Jurkat, Clone E6-1 (cell line): ENCODE measurements at places on chromosomes 2 and 18.

DNA sequence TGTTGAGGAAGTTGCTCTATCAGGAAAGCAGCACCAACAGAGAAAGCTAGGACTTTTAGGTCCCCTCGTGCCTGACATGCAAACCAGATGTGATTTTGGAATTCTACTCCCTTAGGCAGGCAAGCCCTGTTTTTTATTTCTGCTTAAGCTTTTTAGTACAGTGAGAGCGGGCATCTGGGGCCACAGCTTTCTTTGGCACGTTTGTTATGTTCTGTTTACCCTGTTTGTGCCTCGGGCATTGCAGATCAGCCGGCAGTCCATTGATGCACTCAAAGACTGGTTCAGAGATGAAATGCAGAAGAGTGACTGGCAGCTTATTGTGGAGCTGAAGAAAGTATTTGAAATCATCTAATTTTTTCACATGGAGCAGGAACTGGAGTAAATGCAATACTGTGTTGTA is 61.9 kb downstream of the EIF5B start:
- no peak for DNase-seq

GRCh38 chr2:206193671-206194357 is 34.1 kb downstream of the EEF1B2 start:
- no peak for DNase-seq

DNA sequence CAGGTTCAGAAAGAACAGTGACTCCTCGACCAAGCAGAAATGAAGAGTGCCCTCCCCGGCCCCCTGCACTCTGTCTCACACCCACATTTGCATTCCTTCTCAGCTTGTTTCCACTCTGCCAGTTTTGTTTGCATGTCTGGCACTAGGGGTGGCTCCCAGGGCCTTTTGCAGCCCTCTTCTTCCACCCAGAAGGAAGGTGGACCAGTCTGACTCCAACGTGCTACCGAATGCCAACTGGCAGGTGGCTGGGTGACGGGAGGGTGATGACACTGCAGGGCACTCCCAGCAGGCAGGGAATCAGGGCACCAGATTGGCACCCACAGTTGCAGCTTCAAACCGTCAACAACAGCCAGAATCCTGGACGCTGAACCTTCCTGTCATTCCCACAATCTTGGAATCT is 371.1 kb downstream of the TXNL1 start:
- no peak for DNase-seq

DNA sequence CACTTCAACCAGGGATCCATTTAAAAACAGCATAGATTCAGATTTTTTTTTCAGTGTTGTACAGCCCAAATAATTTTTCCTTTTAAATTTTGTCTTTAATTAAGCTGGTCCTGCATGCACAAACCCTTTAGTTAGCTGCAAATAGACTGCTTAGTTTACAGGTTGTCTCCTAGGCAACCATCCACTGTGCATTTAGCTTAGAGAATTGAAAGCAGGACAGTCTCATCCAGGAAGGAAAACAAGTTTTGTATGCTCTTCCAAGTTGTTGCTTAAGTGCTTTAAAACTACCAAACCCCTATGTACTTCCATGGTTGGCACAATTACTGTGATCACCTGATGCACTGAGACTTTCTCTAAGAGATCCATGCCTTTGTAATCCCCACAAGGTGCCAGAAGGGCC is at the start of gene MAP3K19:
Gene MAP3K19 (minus strand): TSS at position 148 of the 400 bp plus-strand sequence. CDS start 22,800 bp downstream, outside the sequence.
- no peak for DNase-seq

GRCh38 chr2:160493227-160494028 is at the start of gene RBMS1:
TSS of gene RBMS1 (minus strand) at chr2:160493807. CDS start at chr2:160493363, 444 bp downstream.
- peak; percentile 37 for DNase-seq

DNA sequence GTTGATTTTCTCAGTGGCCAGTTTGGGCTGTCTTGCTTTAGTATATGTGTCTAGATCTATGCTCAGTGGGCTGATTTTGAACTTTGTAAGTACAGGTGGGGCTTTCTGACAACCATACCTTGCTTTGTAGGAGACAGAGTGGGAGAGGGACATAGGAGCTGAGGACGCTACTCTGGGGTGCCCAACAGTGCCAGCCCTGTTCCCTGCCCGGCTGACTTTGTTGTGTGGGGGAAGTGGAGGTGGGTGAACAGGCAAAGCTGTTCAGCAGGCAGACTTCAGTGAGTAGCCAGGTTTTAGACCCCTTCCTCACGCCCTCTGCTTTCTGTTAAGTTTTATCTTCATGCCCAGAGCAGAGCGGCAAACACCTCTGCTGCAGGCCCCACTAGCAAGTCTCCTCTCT is 44.2 kb upstream of the DOCK10 start:
- no peak for DNase-seq

GRCh38 chr18:60232541-60232940 is 140.0 kb downstream of the MC4R start:
- no peak for DNase-seq

DNA sequence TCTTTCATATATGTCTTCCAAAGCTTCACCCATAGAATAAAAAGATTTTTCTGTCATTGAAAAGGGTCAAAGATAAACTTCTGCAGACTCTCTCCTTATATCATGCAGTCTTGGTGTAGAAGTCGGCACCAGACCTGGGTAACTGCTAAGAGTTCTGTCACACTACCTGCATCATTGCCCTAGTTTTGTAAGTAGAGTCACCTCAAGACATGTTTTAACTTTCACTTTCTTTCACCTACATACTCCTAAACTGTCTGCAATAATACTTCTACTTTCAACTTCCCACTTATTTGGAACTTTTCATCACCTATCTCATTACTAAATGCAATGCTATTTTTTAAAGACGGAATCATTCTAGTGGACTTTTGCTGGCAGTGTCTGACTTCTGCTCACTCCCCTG is 475.6 kb upstream of the VRK2 start:
- no peak for DNase-seq

DNA sequence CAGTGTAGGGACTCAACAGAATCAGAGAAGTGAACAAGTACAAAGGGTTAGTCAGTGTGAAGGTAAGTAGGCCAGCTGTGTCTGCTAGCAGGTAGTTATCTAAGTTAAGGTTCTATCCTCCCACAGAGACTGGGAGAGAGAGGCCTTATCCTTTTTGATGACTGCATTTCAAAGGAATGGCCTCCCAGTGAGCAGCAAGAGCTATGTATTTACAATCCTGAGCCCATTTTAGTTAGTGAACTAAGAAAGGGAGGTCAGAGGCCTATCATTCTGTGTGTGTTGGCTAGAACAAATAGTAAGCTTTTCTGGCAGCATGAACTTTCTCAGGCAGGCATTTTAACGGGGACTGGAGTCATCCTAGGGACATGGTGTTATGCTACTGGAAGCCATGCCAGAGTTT is 182.9 kb downstream of the VWC2L start:
- DNase-seq, result no peak

GRCh38 chr2:122101319-122101718 is 345.9 kb downstream of the TSN start:
- no peak for DNase-seq

- DNase-seq, result no peak
Observed at GRCh38 chr2:31413025-31413424, 1.5 kb downstream of the XDH start.

- DNase-seq, result no peak
Observed at GRCh38 chr18:55731594-55732042, 143.6 kb upstream of the TCF4 start.

DNA sequence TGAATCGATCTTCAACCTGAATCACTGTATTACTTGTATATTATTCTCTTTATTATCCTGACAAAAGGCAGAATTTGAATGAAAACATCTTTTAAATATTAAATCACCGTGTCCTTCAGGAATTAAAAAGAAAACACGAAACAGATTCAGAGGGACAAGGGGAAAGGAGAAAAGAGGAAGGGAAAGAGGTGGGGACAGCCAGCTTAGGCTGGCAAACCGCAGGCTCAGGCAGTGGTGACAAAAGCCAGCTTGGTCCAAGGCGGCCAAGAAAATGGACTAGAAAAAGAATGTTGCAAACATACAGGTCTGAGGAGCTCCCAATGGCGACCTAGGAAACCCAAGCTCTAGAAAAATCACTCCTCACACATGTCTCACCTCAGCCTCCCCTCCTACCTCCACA is 6.8 kb downstream of the B4GALT6 start:
- no peak for DNase-seq

DNA sequence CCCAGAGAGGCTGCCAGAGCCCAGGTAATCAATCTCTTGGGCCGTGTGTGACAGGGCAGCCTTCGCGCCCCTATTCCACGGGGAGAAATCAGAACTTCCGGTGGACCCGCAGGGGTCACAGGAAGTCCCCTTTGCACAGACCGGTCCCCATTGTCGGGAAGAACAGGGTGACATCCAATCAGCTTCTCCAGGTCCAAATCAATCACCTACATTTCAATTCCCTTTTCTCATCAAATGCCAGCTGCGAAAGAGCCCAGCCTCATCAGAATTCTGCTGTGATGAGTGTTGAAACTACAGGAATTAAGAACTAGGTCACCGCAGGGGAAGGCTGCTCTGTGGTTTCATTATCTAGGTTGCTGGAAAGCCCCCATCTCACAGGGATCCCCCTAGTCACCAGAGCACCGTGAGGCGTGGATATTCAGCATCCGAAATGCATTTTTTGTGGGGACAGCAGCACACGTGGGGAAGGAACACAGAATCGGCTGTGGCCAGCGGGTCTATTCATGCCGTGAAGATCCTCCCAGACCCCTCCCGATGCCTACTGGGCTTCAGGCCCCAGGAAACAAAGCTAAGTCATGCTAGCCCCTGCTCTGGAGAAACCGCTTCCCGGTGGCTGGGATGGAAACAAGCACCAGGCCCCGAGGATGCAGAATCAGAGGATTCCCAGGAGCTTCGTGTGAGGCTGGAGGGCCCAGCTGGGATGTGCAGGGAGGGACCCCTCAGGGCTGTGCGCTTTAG is 193.7 kb upstream of the ID2 start:
- DNase-seq, result no peak

DNA sequence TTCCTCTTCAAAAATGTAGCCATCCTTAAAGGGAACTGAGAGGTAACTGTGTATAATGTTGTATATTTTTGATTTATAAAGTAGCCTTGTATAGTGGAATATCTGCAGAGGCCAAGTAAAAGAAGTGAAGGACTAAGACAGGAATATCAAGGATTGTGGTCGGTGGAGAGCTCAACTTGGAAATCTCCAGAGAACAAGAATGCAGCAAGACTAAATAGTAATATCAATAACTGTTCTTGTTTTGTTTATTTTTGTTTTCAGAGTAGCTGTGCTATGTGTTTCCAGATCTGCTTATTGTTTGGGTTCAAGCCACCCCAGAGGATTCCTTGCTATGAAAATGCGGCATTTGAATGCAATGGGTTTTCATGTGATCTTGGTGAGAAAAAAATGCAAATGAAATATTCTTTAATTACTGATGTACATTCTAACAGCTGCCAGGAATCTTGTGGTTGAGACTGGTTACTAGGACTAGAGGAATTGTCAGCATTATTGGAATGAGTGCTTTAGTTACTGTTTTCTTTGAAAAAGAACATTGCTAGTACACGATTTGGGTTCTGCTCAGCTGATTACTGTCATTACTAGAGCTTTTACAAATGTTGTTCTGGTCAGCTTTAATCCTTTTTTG is 25.0 kb downstream of the FASTKD2 start:
- DNase-seq, result no peak

GRCh38 chr18:4524096-4524495 is 69.0 kb upstream of the DLGAP1 start:
- DNase-seq, result no peak

GRCh38 chr2:219126555-219126954 is 34.1 kb downstream of the NHEJ1 start:
- no peak for DNase-seq

DNA sequence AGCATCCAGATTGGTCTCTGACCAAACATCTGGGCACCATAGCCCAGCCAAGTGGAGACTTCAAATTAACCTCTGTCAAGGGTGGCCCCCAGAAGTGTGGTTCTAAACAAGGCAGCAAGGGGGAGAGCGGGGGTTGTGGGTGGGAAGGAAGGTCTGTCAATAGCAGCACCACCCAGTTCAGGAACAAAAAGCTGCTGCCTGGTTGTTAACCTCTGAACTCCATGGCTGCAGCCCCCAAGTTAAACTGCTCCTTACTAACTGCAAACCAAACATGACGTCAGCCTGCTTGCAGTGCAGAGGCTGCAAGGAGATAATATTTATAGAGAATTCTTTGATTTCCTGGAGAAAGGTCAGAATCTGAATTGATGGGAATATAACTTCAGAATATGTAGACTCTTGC is 76.5 kb downstream of the ARL4C start:
- DNase-seq, result peak; percentile 77

DNA sequence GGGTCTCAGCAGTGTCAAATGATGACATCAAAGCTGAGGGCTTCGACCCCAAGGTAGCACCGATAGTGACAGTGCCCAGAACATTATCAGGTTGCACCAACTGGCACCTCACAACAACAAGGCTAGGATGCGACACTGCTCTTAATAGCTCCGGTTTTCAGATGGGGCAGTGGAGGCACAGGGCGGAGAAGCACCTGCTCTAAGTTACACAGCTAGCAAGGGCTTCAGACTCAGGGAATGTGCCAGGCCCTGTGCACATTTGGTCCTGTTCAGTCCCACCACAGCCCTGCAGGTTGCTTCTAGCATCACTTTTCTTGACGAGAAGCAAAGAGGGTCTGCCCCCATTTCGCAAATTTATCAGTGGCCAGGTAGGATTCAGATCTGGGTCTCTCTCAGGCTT is 74.1 kb downstream of the DGKD start:
- no peak for DNase-seq

DNA sequence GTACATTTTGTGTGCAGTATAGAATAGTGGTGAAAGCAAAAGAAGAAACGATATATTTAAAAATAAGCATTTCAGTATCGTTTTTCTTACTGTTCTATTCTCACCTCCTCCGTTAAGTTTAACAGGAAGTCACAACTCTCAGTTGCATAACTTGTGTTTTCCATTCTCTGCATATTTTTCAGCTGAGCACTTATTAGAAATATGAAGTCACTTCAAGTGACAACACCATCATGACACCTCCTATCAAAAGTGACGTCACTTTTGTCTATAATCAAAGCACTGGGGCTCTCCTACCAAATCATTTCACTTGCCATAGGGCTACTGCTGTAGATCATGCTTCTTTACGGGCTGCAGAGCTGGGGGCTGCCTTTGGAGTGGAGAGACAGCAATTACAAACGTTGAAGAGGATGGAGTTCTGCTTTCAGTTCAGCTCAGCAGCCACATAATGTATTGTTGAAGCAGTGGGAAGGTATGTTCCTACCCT is 36.3 kb downstream of the STAT4 start:
- DNase-seq, result no peak
